ENCODE measurements at places on chromosomes 2 and 18.

GRCh38 chr18:27142891-27143290, 42.2 kb downstream of the CHST9 start:
- DNase-seq, result no peak

DNA sequence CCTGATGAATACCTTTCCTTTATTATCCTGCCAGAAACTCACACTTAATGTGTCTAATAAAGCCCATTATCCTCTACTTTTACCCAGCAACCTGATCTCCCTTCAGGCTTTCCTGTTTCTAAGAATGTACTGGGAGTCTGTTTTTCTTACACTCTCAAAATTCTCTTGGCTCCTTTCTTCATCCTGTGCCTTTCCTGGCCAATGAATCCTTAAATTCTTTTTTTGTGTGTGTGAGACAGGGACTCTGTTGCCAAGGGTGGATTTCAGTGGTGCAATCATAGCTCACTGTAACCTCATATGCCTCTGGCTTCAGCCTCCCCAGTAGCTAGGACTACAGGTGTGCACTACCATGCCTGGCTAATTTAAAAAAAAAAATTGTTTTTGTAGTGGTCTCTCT, 72.7 kb downstream of the MAP2 start:
- DNase-seq, result no peak

DNA sequence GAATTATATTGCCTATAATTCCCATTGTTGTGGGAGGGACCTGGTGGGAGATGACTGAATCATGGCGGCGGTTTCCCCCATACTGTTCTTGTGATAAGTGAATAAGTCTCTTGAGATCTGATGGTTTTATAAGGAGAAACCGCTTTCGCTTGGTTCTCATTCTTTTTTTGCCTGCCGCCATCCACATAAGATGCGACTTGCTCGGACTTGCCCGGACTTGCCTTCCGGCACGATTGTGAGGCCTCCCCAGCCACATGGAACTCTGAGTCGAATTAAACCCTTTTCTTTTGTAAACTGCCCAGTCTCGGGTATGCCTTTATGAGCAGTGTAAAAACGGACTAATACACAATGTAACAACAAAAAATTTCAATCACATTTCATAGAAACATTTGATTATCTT, 115.8 kb downstream of the C2orf74 start:
- no peak for DNase-seq

GRCh38 chr2:236657801-236658200, 88.2 kb downstream of the ACKR3 start:
- DNase-seq, result no peak

GRCh38 chr2:71426721-71427120, 26.6 kb upstream of the DYSF start:
- DNase-seq, result no peak

DNA sequence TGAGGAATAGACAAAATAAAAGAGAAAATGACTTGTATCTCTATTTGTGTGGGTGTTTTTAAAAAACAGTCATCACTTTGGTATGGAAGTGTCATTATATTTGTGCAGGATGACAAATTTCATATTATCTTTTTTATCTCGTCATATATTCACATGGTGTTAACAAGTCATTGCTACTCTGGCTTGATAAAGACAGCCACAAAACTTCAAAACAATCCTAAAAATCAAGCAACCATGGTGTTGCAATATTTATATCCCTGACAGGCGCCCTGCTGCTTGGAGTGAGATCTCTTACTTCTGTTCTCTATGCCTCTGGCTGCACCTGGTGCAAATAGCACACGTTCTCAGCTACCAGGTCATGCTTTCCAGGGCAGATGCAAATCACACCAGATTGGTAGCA, 278.0 kb upstream of the EPHA4 start:
- DNase-seq, result no peak

GRCh38 chr2:128269063-128269989, 49.3 kb downstream of the HS6ST1 start:
- no peak for DNase-seq

DNA sequence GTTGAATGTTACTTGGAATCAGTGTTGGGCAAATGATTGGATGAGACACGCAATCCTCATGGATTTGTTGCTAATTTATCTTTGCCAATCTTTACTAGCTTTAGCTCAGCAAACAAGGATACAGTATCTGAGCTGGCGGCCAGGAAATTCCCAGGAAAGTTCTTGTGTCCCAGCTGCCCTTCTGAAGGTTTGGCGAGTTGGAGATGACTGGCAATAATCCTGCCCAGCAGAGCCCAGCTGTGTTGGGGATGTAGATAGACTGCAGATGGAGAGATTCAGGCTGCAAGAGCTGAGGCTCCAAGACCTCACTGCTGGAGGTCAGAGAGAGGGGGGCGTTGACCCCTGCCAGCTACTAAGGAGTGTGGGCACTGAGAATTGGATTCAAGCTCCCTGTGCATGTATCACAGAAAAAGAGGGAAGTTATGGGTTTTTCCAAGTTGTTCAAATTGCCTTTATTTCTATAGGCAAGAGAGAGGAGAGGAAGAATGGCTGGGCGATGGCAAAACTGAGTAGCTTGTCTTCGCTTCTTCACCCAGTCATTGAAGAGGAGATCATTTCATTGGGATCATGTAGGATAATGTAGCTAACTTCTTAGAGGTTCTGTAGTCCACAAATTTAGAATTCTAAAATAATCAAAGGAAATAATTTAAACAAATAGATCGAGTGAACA, 506.8 kb upstream of the LRATD1 start:
- DNase-seq, result no peak

DNA sequence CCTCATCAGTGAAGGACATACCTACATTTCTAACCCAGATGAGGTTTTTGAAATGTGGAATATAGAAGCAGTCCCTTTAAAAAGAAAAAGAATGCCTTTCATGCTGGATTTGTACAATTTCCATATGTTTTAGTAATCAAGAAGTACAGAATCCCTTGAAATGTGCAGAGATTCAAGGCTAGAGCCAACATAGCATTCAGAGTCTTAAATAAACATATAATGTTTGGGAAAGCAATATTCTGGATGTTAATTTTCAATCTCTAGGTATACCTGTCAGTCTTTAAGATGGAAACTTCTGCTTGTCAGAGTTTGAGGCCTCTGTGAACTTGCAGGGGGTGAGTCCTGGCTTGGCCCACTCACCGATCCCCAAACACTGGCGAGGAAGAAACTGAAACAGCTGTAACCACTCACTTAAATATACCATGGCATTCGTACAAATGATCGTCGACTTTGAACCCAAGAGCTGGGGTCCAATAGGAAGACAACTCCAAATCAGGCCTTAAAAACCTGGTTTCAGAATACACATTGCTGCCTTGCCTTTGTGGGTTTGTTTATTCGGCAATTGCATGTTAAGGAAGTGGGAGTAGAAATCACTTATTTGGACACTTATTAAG, 132.8 kb upstream of the NCK2 start:
- DNase-seq, result no peak

DNA sequence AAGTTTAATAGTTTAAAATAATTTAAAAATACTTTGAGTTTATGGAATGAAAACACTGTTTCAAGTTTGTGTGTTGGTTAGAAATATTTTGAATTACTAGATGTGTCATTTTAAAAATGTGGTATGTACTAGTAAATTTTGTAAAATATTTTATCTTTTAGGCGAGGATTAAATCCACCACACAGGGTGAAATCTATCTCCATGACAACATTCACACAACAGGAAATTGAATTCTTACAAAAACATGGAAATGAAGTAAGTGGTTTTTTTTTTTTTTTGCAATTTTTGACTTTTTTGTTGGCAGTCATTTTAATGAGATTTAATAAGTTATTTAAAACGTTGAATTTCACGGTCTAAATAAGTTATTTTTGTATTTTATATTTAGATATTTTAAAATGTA, 19.4 kb downstream of the AGFG1 start:
- DNase-seq, result no peak

- DNase-seq, result no peak
Observed at GRCh38 chr18:54203914-54204313, 20.6 kb downstream of the MBD2 start.

DNA sequence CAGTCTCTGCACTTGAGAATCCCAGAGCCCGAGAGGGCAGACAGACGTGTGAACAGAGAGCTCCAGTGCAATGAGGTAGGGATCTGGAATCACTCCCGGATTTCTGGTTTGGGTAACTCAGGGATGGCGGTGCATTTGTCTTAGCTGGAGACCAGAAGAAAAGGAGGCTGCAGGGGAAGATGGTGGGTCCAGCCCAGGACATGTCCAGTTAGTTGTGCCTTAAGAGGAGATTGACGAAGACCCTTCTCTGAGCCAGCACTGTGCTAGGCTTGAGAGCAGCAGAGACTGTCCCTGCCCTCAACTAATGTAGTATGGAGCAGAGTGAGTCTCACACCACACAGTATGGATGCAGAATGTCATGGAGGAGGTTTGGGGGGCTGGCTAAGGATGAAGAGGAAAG, 150.6 kb upstream of the COPS8 start:
- DNase-seq, result no peak

GRCh38 chr2:108858894-108859293, 72.3 kb downstream of the CCDC138 start:
- DNase-seq, result no peak

- no peak for DNase-seq
Observed at GRCh38 chr2:31207790-31208189, 9.5 kb downstream of the CAPN14 start.

DNA sequence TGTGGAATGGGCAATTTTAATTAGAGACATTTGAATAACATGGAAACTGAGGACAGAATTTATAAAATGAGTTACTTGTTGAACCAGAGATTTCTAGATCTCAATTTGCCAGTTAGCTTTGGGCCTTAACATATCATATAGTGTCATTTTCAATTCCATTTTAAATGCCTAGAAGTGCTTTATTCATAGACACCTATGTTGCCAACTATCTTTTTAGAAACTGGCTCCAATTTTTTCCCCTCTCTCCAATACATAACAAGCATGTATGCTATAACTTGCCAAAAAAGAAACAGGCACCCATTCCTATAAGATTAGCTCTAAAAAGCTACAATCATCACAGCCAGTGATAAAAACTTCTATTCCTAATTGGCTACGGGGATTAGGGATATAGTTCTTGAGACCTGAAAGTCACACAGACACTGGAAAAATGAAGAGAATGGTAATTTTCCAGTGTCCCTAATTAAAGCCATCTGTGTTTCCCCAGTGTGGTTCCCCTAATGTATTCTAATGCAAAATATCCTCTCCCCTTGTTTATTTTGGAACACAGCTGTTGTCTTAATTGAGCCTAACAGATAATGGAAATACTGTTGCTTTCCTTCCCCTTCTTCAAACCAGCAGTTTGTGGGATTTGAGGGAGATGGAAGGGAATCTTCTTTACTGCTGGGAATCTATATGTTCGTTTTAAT, 205.5 kb upstream of the FSHR start:
- DNase-seq, result no peak

GRCh38 chr2:191128172-191128910, 22.5 kb downstream of the STAT4 start:
- DNase-seq, result no peak

- DNase-seq, result no peak
Observed at GRCh38 chr18:48597110-48597509, 58.3 kb downstream of the CTIF start.

- DNase-seq, result no peak
Observed at GRCh38 chr18:1806884-1807615, 764.3 kb downstream of the METTL4 start.

DNA sequence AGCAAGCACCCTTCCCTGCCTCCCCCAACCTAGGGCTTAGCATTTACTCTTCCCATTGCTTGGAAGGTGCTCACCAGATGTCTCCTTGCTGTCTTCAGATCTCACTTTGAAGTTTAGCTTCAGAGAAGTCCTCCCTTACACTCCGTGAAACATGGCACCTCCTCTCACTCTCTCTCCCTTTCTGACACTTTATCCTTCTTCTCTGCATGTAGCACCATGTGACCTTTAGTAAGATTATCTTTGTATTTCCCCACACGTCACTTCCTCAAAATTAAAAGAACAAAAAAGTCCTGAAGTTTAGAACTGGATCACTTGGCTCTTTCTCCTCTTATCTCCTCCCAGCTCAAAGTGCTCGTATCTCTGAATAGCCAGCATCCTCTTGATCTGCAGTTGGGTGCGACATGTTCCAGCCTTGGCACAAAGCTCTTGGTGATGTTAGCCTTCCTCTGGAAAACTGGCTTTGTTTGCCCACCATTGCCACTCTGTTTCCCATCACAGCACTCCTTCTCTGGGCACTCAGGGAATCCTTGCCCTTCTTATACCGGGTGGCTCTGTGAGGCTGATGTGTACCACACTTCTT, 40.6 kb upstream of the EPAS1 start:
- DNase-seq, result no peak

DNA sequence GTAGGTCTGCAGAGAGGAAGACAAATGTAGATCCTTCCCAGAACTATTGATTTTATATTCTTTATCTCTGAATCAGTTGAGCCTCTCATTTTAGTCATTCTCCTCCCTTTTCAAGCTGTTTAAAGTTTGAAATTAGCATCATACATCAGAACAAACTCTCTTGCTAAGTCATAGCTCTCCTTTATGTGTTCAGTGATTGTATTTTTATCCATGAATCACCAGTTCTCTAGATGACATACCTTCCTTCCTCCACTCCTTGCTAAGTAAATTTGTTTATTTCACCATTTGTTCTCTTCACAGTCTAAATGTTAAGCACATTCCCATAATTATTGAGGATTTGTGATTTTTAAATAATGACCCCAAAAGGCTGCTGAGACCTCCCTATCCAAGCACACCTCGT, 63.5 kb upstream of the RAPGEF4 start:
- DNase-seq, result no peak

- no peak for DNase-seq
Observed at GRCh38 chr2:182904844-182905243, 38.4 kb upstream of the FRZB start.

- DNase-seq, result no peak
Observed at GRCh38 chr2:228689053-228689452, 507.6 kb upstream of the SPHKAP start.

- no peak for DNase-seq
Observed at GRCh38 chr2:129492548-129492947, 486.9 kb upstream of the RAB6C start.

DNA sequence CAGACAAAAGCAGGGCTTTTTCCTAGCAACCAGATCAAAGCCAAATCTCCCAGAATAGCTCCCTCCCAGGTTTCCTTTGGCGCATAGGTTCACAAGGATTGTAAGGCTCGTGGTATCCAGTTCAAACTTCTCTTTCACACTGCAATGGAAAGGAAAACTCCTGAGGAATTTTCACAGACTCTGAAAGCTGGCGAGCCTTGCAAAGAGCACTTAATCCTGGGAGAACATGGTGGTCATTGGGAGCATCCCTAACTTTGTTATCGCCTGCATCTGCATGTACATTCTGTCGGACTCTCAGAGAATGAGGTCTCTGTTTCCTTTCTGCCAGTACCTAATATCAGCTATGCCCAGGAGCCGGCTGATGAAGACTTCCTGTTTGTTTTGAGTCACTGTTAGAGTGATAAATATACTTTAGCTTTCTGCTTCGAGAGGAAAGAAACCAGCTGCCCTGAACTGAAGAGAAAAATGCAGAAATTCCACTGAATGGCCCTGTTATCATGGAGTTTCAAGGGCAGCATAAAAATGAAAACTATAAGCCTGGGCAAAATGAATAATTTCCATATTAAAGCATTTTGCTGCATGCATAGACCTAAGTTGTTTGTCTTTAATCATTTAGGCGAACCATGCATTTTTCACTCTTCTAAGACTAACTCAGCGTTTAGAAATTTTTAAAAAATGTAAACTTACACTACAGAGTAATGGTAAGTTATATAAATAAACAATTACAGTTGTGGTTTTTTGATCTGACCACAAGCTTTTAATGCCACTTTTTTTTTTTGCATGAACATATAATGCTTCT, 76.4 kb upstream of the ZEB2 start:
- no peak for DNase-seq

GRCh38 chr2:75865702-75866101, 155.0 kb upstream of the GCFC2 start:
- DNase-seq, result no peak

GRCh38 chr2:159013103-159013502, 44.7 kb downstream of the TANC1 start:
- DNase-seq, result no peak

All from activated gamma-delta T cell treated with Interleukin-2 at 50 U/mL for 16 hours (primary cell).